Stomach (tissue), 19 donors: ENCODE measurements at places on chromosomes 12 and 14.

DNA sequence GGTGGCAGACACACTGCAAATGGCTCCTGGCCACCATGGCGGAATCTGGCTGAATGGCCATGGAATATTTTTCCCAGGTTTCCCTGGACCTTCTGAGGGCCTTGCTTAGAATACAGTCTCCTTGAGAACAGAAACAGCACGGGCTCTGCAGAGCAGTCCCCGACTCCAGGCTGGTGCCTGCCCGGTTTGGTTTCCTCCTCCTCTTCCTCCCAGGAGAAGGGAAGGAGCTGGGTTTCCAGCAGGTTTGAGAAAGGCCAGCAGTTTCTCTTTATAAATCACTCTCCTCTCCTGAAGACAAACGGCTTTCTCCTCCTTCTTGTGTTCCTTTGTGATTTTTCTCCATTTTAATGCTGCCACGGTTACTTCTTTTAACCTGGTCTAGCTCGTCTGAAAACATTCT is 106.8 kb upstream of the RFLNA start:
- DNase-seq: no peak

DNA sequence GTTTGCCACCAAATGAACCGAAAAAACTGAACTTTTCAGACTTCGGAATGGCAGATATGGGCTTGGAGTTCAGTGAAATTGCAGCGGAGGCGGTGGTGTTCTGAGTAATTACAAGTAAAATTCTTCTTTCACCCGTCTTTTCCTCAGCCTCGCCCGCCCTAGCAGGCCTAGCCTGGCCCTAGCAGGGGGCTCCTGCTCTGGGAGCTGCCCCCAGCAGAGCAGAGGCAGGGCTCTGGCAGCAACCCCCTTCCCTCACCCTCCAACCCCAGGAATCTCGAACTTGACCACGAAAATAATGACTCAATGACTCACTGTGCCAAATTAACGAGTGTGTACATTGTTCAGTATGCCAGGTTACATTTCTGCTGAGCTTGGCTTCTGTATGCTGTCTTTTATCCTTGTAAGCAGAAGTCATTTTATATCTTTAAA is 1.1 kb downstream of the PAPLN start:
- no peak for DNase-seq

GRCh38 chr14:64845878-64846277 is 33.8 kb downstream of the SPTB start:
- DNase-seq: no peak

DNA sequence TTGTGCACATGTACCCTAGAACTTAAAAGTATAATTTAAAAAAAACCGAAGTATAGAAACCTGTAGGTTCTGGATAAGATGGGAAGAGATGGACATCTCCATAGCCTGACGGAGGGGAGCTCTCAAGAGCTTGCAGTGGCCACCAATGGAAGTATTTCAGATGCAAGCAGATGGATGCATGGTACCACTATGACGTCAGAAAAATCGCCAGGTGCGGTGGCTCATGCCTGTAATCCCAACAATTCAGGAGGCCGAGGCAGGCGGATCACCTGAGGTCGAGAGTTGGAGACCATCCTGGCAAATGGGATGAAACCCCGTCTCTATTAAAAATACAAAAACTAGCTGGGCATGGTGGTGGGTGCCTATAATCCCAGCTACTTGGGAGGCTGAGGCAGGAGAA is 3.4 kb downstream of the TEX22 start:
- DNase-seq: no peak

DNA sequence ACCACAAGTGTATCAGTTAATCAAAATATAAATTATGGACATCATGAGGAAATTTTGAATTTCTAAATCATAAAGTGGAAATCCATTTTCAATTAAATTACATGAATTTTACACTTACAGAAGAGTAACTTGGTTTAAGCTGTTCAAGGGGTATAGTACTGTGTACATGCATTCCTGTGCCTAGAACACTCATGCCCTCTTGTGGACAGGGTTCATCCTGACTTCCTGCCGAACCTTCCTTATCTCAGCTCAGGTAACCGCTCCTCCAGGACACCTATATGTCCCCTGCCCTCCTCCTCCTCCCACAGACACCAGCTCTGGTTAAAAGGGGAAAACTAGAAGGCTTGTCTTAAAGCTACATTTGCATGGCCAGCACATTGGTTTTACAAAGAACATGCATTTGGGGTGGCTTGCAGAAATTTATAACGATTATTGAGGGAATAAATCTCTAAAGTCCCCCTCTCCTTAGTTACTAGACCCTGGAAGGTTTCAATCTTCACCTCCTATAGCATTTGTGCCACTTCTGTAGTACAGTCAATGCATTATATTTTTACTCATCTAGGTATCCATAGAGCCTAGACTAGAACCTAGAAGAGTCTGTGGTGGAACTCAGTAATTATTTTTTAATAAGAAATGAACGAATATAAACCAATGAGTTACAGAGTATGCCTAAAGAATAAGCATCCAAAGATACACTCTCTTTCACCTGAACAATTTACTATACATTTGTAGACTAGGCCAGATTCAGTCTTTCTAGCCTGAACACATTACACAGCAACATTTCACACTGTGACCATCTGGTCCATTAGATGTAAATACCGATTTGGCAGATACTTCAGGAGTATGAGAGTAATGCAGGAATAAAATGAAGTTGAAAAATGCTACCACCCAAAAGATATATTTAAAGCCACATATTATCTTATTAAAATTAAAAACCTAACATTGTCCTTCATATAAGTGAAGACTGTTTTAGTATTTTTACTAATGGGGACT is 345.6 kb downstream of the PAWR start:
- DNase-seq: no peak

GRCh38 chr12:39984670-39985069 is 121.2 kb downstream of the SLC2A13 start:
- DNase-seq: no peak

- DNase-seq: no peak
These were observed 374.9 kb downstream of the EGLN3 start for GRCh38 chr14:33576014-33576413.
